Stimulated activated CD4-positive, alpha-beta T cell treated with anti-CD3 and anti-CD28 coated beads, Interleukin-12 subunit alpha, Interleukin-12 subunit beta, amount 100 ng/mL, for 48 hours (primary cell): ENCODE measurements at places on chromosomes 13 and 19.

GRCh38 chr19:32537580-32537979 is 43.4 kb upstream of the PDCD5 start:
- no peak for DNase-seq

- no peak for DNase-seq
These were observed 152.6 kb upstream of the VSTM2B start for GRCh38 chr19:29372921-29373797.

GRCh38 chr19:29303719-29304090 is 90.8 kb upstream of the UQCRFS1 start:
- DNase-seq, result no peak

DNA sequence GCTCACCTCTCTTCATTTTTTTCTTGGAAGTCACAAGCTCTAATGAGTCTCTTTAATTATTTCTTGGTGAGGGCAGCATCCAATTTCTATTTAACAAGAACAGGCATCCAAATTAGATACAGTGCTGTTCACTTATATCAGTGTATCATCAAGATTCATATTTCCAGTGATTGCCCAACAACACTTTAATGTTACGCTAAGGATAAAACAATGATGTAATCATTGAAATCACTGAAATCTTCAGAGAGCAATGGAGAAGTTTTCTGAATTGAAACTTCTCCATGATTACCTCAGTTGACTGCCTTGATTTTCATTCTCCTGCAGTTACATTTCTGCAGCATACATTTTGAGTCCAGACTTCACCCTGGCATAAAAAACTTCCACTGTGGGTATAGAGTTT is 17.1 kb upstream of the LRCH1 start:
- no peak for DNase-seq

GRCh38 chr13:78161266-78161665 is 242.6 kb upstream of the EDNRB start:
- no peak for DNase-seq

- DNase-seq, result no peak
These were observed 341.6 kb downstream of the DNAJC15 start for GRCh38 chr13:43365039-43365344.

- DNase-seq, result peak; percentile 53
These were observed 34.4 kb upstream of the OXGR1 start for GRCh38 chr13:97028441-97029299.

GRCh38 chr13:69912630-69913029 is 195.0 kb upstream of the ATXN8OS start:
- no peak for DNase-seq

- DNase-seq, result no peak
These were observed 26.3 kb downstream of the ERCC5 start for GRCh38 chr13:102872131-102872530.

DNA sequence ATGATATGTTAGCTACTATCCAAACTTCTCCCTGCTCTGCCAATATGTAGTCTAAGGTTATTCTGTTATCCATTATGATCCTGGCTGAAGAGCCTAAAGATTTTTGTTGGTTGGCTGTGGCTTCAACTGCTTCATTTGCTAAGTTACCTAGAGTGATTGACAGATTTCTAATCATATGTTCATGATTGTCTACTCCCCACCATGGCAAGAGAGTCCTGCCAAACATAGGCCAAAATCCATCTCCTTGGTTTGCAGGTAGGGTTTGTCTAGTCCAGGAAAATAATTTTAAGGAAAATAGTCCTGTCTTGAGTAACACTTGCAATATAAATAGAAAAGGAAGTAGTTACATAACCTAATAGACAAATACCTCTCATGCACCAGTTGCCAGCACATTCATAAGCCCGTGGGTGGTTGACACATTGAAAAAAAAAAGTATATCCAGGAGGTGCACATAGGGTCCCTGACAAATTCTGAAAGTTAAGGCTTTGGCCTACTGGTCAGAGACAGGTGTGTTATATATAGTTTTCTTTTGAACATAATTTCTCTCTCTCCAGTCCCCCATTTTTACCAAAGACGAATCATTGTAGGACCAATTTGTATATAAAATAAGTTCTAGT is 5.4 kb upstream of the CBY2 start:
- no peak for DNase-seq

GRCh38 chr13:20993661-20994440 is 67.5 kb downstream of the LATS2 start:
- no peak for DNase-seq

- no peak for DNase-seq
These were observed 209.9 kb downstream of the DCT start for GRCh38 chr13:94269557-94269956.

DNA sequence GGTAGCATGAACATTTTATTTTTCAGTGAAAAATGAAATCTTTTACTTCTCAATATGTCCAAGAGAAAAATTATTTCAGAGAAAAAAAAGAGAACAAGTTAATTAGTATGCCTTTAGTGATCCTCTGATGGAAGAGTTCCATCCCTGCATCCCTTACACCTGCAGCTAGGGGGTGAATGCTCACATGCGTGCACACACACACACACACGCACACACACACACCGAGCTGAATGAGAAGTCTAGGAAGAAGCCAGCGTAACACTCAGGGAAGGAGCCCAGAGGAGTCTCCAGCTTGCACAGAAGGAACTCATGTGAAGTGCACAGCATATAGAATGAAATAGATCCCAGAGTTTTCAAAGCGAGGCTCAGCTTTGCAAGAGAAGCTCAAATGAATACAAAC is 510.5 kb downstream of the IRS2 start:
- no peak for DNase-seq

- no peak for DNase-seq
These were observed 2.1 kb upstream of the CA11 start for GRCh38 chr19:48648134-48648533.

- DNase-seq, result no peak
These were observed 179.8 kb downstream of the FOXO1 start for GRCh38 chr13:40486518-40487163.

GRCh38 chr19:50693064-50693975 is 26.3 kb downstream of the SHANK1 start:
- DNase-seq, result no peak

GRCh38 chr19:30498707-30499106 is 126.5 kb downstream of the ZNF536 start:
- no peak for DNase-seq

- peak; percentile 32 for DNase-seq
These were observed 3.6 kb upstream of the CD37 start for GRCh38 chr19:49331616-49332055.

DNA sequence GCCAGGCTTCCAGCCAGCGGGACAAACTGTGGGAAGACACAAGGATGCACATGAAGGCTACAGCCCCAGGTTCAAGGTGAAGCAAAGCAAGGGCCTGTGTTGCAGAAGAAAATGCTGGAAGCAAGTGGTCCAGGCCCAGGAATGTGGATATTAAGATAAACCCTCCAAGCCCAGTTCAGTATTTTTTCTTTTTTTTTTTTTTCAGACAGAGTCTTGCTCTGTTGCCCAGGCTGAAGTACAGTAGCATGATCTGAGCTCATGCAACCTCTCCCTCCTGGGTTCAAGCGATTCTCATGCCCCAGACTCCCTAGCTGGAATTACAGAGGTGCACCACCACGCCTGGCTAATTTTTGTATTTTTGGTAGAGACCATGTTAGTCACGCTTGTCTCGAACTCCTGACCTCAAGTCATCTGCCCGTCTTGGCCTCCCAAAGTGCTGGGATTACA is 4.4 kb downstream of the PRDX2 start:
- DNase-seq, result no peak

DNA sequence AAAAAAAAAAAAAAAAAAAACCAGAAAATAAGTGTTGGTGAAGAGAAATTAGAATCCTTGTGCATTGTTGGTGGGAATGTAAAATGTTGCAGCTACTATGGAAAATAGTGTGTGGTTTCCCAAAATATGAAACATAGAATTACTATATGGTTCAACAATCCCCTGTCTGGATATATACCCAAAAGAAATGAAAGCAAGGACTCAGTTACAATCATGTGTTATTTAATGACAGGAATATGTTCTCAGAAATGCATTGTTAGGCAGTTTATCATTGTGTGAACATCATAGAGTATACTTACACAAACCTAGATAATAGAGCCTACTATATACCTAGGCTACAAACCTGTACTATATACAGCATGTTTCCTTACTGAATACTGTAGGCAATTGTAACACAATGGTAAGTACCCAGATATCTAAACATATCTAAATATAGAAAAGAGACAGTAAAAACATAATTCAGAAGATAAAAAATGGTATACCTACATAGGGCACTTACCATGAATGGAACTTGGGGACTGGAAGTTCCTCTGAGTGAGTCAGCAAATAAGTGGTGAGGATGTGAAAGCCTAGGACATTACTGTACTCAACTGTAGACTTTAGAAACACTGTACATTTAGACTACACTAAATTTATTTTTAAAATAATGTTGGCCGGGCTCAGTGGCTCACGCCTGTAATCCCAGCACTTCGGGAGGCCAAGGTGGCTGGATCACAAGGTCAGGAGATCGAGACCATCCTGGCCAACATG is 25.7 kb upstream of the SLC7A1 start:
- no peak for DNase-seq

DNA sequence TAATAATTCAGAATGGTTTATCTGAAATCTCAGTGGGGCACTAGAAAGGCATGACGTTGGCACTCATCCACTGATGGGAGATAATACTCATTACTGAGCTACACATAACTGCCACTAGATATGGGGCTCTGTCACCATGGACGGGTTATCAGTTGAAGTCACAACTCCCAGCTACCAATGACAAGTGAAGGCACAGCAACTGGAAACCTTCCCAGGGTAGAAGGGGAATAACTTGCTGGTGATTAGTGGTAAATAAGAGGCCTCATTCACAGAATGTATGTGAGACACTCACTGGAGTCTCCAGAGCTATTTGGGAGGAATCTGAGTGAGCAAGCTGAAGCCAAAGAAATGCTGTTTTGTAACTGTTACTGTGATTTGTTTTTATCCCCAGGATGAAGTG is 249.6 kb downstream of the ENOX1 start:
- DNase-seq, result no peak

- peak; percentile 11 for DNase-seq
These were observed 35.8 kb upstream of the MEDAG start for GRCh38 chr13:30870049-30870884.

DNA sequence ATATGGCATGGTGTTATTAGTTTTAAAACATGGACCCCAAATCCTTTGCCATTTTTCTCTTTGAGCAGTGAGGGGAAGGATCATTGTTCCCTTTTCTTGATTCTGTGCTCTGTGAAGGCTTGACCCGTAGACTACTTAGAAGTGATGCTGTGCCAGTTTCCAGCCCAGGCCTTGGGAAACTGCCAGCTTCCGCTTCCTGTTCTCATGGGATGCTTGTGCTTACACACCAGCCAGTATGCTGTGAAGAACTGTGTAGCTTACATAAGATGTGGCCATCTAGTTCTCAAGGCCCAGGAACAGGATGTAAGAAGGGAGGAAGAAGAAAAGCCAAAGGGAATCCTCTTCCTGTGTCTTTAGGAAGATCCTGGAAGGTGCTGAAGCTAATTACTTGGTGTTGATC is 180.9 kb downstream of the PCCA start:
- DNase-seq, result no peak

DNA sequence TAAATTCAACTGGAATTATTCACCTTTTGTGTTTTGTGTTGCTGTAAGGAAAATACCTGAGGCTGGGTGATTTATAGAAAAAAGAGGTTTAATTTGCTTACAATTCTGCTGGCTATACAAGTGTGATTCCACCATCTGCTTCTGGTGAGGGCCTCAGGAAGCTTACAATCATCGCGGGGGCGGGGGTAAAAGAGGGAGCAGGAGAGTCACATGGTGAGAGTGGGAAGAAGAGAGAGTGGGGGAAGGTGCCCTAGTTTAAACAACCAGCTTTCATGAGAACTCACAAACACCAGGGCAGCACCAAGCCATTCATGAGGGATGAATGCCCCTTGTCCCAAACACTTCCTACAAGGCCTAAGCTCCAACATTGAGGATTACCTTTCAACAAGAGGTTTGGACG is 760.7 kb upstream of the PCDH9 start:
- DNase-seq, result no peak

DNA sequence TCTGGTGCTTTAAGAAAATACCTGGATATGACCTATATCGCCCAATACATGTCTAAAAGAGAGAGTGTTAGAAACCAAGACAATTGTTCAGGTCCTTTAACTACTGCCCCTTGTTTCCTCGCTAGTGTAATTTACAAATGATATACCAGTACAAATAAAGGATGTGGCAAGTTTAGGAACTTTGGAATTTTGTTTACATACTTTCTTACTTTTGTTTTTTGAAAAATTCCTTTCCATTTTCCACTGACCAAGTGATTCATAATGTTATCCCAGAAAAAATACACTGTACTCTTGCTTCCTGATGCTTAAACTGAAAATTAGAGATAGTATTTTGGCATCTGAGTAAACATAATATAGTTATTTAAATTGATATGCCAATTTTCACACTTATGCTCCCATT is 96.8 kb upstream of the CSNK1A1L start:
- DNase-seq, result no peak

- no peak for DNase-seq
These were observed 5.0 kb upstream of the MICU2 start for GRCh38 chr13:21608961-21609360.

DNA sequence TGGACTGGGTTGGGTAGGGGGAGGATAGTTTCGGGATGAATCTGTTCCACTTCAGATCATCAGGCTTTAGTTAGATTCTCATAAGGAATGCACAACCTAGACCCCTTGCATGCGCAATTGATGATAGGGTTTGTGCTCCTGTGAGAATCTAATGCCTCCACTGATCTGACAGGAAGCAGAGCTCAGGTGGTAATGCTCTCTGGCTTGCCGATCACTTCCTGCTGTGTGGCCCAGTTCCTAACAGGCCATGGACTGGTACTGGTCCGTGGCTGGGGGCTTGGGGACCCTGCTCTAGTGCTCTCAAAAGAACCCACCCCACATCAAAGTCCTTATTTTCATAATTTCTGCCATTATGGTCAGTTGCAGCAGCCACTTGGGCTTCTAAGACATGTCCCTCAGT is 30.1 kb downstream of the DNAJC3 start:
- DNase-seq, result no peak

GRCh38 chr13:25329706-25330105 is 28.3 kb downstream of the NUP58 start:
- DNase-seq, result no peak

DNA sequence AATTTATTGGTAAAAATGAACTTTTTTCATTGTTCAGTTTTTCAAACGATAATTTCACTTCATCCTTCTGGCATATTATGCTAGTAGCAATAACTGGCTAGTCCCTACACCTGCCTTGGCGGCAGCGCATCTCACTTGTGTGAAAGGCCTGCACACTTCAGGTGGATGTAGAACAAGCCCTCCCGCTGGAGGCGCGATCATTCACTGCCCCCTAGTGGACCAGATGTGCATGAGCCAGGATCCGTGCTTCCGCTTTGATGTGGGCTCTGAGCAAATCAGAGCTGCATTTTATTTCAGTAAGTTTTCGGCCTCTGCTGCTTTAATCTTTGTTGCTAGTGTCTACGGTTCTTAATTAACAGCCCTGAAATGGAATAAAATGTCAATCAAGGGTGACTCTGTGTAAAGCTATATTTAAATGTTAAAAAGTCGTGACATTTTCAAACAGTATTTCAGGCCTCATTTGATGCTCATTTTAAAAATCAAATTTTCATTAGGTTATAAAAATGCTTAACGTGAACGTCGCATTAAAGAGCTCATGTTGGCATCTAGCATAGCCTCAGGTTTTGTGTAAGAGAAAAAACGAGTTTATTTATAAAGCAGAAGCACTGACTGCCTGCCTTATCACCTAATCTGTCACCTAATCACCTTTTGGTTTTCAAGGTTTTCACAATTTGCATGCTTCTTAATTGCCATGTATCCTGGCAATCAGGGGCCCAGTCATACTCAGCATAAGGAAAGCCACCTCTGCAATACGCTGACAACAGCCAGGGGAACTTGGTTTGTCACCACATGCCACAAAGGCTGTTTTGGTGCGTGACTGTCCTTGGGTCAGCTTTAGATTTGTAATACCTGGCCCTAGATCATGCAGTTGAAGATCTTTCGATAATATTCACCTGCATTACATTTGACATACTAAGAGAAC is 112.2 kb downstream of the TEX26 start:
- peak; percentile 81 for DNase-seq
